ENCODE measurements at places on chromosomes 1 and 21.

DNA sequence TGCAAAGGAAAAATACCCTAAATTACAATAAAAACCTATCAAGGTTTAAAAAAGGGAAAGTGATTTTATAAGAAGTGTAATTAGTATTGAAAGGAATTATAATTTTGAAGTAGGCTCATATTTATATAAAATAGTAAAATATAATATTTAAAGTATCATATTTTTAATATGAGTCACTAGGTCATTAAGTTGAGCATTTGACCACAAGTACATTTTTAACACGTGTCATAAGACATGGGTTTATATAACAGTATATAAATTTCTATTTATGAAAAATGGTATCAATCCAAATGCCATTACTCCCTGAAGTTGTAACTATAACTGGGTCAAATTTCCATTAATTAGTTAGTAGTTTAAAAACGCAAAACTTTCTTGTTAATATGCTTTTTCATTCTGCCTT lies 365.9 kb downstream of the COL11A1 start:
- no peak for DNase-seq

DNA sequence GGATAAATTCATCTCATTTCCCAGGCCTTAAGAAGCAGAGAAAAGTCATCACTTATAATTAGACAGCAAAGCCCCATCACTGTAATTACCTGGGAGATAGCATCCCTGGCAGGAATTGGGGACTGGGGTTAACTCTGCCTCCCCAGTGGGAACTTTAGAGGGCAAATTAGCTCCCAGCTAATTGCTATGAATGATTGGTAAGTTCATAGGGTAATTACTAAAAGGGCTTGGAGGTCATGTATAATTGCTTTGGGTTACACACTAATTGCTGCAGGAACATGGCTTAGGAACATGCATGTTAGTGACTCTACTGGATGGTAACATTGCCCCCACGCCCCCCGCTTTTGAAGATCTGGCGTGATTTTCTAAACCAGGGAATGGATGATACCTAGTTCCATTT lies 64.8 kb downstream of the UBE2T start:
- no peak for DNase-seq

GRCh38 chr1:210299501-210299900 lies 29.2 kb upstream of the HHAT start:
- DNase-seq, result no peak

GRCh38 chr1:154408174-154408777 lies 3.1 kb downstream of the IL6R start:
- no peak for DNase-seq

DNA sequence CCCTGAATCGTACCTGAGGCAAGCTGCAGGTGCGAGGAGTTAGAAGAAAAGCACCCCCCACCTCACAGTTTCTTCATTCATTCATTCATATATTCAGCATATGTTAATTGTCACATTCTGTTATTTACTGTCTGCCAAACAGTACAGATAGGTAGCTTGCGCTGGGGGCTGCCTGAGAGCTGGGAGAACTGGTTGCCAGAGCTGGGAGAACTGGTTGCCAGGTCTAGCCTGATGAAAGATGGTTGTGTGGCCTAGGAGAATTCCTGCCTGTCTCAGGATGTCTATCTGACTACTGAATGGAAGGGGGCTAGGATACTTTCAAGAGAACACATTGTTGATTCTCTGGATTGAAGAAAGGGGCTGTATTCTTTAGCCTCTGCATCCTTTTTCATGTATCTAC lies 225.9 kb upstream of the POU3F1 start:
- no peak for DNase-seq

DNA sequence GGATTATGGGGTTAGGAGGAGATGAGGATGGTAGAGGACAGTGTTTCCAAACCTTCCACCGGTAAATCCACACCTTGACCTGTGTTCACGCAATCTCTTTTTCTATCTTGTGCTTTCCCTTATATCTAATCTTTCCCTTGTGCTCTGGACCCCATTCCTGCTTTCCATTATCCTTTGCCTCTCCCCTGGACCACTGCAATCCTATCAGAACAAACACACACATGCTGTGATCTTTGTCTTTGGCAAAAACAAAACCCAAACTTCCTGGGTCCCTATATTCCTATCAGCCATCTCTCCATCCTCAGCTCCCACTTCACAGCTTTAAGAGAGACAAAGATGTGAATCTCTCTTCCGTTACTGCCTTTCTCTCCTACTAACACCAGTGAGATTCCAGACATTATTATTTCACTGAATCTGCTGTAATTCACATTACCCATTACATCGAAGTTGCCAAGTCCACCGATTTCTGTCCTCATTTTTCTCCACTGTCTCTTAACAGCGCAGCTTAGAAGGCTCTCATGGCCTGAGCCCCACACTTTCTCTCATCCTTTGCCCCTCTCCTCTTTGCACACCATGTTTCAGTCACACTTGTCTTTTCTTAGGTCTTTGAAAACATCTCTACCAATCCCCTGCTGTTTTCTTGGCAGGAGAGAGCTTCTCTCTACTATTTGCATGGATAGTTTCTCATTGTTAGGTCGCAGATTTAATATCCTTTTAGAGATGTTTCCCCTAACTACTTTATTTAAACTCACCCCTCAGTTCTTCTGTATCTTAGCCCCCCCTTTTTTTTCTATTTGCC lies 230.0 kb upstream of the B3GALT2 start:
- DNase-seq, result no peak

- no peak for DNase-seq
Measured at GRCh38 chr1:181089676-181090544, 1.4 kb downstream of the IER5 start.

Measured in cerebellar nuclear complex (tissue), 1 donor.